ENCODE measurements at places on chromosomes 5 and 9.

GRCh38 chr9:127165116-127165515 is 42.7 kb upstream of the ANGPTL2 start:
- DNase-seq: no peak

- no peak for DNase-seq
Measured at GRCh38 chr5:136015966-136016650, 12.7 kb upstream of the TGFBI start.

- DNase-seq: no peak
Measured at GRCh38 chr9:127884976-127885490, 7.6 kb upstream of the AK1 start.

- DNase-seq: no peak
Measured at GRCh38 chr5:82244854-82245635, 33.1 kb downstream of the RPS23 start.

Measured in LNCaP clone FGC (cell line).